ENCODE measurements at places on chromosomes 6 and 20.

DNA sequence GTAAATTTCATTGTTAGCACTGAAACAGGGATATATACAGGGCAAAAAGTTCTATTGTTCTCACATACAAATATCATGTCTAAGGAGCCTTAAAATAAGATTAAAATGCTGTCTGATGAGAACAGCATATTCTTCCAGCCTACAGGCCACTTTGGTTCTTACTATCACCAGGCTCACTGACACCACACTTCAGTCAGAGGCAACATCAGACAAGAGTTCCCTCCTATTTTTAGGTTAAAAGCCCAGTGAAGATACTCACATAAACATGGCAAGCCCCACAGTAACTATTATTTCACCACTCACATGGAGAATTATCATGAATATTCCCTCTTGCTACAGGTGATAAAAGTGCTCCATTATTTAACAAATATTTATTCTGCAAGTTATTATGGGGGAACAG is 175.8 kb downstream of the ISM1 start:
- no peak for DNase-seq

- DNase-seq: no peak
Measured at GRCh38 chr6:139007428-139007827, 19.4 kb upstream of the REPS1 start.

DNA sequence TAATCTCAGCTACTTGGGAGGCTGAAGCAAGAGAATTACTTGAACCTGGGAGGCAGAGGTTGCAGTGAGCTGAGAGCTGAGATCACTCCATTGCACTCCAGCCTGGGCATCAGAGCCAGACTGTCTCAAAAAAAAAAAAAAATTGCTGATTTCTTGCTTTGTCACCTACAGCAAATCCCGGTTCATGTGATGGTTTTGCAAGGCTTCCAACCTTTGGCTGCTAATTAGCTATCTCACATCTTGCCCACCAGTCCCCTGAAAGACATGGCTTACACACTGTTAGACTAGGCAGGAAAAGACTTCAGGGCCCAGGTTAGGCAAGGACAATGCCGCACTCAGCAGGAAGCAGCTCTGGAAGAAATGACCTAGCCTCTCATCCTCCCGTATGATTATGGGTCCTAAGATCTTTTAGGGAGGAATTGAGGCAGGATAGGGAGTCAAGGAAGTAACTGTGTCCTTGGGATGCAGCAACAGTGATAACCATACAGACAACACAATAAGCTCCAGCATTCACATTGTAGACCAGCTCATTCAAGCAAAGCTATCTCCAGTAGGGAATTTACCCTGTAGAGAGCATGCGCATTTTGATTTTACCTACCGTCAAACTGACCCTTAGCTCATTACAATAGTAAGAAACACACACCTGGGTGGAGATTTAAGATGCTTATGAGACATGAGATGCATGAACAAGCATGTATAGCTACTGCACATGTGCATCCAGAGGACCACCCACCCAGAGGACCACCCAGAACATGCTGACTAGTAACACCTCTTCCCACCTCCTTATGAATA is 40.5 kb upstream of the POU5F1 start:
- DNase-seq: no peak

GRCh38 chr6:135380793-135381192 is 116.7 kb downstream of the AHI1 start:
- DNase-seq: no peak

DNA sequence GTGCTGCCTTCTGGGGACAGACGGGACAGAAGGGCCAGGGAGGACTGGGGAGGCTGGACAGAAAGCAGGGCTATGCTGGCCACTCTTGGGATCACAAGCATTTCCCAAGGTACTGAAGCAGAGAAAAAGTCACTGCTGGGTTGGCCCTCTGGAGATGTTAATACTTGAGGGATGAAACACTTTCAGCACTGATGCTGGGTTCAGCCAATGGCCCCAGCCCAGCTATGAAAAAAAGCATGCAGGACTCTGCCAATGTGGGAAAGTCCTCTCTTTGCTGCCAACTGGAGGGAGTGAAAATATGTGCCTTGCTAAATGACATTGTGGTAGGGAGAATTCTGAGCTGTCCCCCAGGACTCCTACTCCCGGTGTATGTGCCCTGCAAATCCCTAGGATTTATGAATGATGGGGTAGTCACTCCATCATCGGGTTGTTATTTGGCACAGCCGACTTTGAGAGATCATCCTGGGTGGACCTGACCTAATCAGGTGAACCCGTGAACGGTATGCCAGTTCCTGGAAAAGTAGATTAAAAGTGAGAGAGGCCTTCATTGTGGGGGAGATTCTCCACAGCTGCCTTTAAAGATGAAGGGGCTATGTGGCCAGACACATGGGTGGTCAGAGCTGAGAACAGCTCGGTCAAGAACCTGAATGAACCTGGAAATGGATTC is 119.9 kb upstream of the TRAF3IP2 start:
- DNase-seq: peak; percentile 32

- no peak for DNase-seq
Measured at GRCh38 chr6:151499551-151499950, 5.7 kb downstream of the CCDC170 start.

- DNase-seq: peak; percentile 53
Measured at GRCh38 chr6:15077006-15077405, 168.9 kb upstream of the JARID2 start.

DNA sequence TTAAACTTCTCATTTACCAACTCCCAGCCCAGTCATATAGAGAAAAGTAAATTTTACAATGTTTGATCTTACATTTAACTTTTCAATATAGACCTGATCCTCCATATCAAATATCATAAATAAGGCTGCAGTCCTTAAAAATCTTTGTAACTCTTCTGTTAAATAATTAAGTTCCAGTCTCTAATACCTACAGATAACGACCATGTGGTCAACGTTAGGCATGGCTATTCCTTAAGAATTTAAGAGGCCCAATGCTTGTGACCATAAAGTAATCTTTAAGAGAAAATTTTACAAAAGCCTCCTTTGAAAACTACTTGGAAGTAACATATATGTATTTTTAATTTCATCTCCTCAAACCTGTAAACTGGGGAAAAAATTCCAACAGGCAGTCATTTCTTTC is 1.6 kb downstream of the FBXO5 start:
- no peak for DNase-seq

GRCh38 chr20:10780901-10781300 is 107.1 kb upstream of the JAG1 start:
- DNase-seq: no peak

DNA sequence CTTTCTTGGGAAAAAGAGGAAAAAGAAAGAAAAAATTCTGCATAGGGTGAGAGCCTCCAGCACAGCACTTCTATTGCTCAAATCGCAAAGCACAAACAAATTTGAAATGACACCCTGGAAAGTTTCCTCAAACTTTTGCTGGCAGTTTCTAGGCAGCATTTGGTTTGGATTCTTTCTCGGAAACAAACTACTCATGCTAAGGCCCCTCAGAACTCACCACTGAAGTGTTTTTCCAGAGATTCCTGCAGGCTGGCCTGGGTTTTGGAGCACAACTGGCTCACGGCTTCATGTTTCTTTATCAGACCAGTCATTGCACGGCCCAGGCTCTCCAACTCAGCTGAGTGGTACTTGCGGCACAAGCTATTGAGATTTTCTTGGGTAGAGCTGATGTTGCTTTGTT is 237.8 kb downstream of the SYNE1 start:
- DNase-seq: peak; percentile 25

- DNase-seq: no peak
Measured at GRCh38 chr20:49666911-49667310, 46.8 kb downstream of the B4GALT5 start.

- no peak for DNase-seq
Measured at GRCh38 chr20:4009309-4009708, 6.0 kb downstream of the RNF24 start.

GRCh38 chr6:113648698-113649097 is 208.4 kb upstream of the MARCKS start:
- DNase-seq: no peak

DNA sequence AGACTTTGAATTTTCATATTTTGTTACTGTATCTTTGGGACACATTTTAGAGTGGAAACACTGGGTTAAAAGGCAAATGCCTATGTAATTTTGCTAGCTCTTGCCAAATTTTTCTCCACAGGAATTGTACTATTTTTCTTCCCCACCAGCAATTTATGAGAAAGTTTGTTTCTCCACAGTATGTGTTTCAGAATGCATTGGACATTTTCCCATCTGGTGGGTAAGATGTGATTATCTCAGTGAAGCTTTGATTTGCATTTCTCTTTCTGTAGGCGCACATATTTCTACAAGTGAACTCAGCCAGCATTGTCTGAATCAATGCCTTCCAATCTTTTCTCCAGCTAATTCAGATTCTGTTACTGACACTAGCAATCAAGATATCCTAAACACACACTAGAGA is 157.8 kb downstream of the RCAN2 start:
- no peak for DNase-seq

GRCh38 chr6:41408576-41408975 is 73.2 kb downstream of the NCR2 start:
- DNase-seq: no peak

DNA sequence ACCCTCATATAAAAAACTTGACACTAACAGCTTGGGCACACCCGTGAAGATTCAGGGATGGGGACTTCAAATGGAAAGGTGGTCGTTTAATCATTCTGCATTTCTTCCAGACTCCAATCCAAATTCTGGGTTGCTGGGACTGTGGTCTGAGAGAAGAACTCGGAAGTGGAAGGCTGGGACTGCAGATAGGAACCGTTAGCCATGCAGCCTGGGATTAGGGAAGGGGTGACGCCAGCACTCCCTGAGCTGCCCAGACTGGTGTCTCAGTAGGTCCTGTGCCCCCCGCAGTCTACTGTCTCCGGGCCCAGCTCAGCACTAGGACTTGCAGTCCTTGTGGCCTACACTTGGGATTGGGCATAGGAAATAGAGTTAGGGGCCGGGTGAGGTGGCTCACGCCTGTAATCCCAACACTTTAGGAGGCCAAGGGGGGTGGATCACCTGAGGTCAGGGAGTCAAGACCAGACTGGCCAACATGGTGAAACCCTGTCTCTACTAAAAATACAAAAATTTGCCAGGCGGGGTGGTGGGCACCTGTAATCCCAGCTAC is 511 bp upstream of the CLIC1 start:
- no peak for DNase-seq

GRCh38 chr6:159899994-159900745 is 9.4 kb downstream of the MAS1 start:
- peak; percentile 93 for DNase-seq

- DNase-seq: peak; percentile 95
Measured at GRCh38 chr6:35370124-35370741, 27.9 kb downstream of the PPARD start.

DNA sequence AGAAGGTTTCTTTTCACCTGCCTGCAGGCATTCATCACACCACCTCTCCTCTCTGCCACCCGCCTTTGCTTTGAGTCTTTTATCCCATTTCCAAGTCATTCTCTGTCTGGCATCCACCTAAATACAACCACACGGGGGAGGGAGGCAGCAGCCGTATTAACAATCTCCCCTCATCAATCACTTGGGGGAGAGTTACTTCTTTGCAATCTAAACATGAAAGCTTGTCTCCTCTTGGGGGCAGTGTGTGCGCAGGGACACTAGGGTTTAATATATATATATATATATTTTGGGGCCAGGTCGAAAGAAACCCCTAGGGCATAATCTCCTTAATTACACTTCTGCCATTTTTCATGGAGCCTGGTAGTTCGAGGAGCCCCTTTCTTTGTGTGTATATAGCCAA is 214.5 kb downstream of the TSHZ2 start:
- no peak for DNase-seq

- no peak for DNase-seq
Measured at GRCh38 chr6:51655517-51655916, 431.9 kb downstream of the PKHD1 start.

- no peak for DNase-seq
Measured at GRCh38 chr6:101845172-101845571, 451.7 kb downstream of the GRIK2 start.

DNA sequence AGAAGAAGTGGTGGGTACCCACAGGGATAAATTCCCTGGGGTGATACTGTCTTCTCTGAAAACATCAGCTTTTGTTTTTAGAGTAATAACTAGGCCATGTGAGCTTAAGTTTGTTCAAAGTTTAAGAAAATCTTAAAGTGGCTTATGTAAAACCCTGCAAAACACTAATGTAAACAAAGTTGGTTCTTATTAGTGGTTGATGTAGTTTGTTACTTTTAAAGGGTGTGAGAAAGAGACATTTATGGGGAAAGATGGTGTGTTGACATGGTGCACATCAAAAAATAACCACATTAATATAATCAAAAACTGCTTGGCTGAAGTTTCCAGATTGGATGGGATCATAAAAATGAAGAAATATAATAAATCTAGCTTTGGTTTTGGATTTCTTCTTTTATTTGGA is 119.9 kb downstream of the LAMP5 start:
- no peak for DNase-seq

DNA sequence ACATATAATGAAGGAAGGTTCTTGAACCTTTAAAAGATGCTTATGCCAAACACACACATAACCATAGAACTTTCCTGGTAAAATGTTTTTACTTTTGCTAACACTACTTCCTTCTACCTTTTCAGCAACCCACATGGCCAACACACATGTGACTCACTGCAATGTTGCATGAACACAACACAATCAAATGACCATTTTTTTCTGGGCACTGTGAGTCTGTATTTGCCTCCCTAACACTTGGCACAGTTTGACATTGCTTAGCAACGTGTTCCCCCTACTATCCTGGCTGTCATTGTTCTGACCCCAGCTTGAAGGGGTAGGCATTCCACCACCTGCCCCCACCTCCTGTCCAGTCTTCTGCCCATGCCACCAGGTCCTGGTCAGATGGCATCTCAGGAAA is 204.8 kb upstream of the PRND start:
- DNase-seq: no peak

- DNase-seq: peak; percentile 42
Measured at GRCh38 chr20:37907677-37908401, 4.9 kb downstream of the VSTM2L start.

GRCh38 chr20:21090721-21091120 is 15.4 kb downstream of the LINC00237 start:
- DNase-seq: no peak

DNA sequence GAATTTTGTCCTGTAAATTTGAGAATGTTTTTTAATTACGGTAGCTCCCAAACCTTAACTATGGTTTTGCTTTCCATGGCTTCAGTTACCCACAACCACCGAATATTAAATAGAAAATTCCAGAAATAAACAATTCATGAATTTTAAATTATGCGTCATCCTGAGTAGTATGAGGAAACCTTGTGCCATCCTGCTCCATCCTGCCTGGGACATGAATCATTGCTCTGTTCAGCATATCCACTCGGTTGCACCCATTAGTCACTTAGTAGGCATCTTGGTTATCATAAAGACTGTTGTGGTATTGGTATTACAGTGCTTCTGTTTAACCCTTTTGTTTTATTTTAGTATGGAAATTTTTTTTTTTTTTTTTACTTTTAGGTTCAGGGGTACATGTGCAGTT is 39.7 kb downstream of the KCNS1 start:
- peak; percentile 93 for DNase-seq

DNA sequence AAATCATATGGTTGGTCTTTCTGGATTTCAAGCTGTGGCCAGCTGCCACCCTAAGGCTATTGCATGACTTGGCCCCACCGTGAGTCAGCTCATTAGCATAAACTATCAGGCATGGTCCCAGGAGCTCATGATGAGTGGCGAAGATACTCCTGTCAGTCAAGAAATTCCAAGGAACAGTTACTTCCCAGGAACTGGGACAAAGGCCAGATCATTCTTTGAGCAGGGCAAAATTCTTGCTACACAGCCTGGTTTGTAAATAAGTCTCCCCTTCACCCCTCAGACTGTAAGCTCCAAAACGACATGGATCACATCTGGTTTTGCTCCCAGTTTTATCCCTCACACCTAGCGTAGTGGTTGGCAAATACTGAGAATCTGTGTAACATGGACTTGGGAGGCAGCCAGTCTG is 33.0 kb upstream of the KIAA1586 start:
- peak; percentile 77 for DNase-seq

- DNase-seq: no peak
Measured at GRCh38 chr6:83511266-83511665, 1.1 kb upstream of the PRSS35 start.

Measured in IMR-90 (cell line).